Left ventricle myocardium inferior (tissue), 1 donor: ENCODE measurements at places on chromosomes 12 and 14.

DNA sequence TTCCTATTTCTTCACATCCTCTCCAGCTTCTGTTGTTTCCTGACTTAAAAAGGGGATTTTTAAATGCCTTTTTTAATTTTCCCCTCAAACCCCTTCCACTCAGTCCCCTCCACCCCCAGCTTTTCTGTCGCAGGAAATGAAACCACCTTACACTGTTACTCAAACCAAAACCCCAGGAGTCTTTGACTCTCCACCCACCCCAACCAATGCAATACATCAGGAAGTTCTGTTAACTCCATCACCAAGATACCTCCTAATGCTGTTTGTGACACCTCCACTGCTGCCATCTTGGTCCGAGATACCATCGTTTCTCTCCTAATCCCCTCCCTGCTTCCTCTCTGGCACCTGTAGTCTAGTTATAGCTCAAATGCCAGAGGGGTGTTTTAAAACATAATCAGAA, 25.4 kb upstream of the CPM start:
- no peak for DNase-seq

GRCh38 chr12:79848339-79848738, 86.6 kb downstream of the PPP1R12A start:
- DNase-seq: no peak

GRCh38 chr14:32623300-32624093, 294.4 kb downstream of the AKAP6 start:
- DNase-seq: no peak

GRCh38 chr12:71900091-71900490, 38.6 kb upstream of the TPH2 start:
- no peak for DNase-seq

DNA sequence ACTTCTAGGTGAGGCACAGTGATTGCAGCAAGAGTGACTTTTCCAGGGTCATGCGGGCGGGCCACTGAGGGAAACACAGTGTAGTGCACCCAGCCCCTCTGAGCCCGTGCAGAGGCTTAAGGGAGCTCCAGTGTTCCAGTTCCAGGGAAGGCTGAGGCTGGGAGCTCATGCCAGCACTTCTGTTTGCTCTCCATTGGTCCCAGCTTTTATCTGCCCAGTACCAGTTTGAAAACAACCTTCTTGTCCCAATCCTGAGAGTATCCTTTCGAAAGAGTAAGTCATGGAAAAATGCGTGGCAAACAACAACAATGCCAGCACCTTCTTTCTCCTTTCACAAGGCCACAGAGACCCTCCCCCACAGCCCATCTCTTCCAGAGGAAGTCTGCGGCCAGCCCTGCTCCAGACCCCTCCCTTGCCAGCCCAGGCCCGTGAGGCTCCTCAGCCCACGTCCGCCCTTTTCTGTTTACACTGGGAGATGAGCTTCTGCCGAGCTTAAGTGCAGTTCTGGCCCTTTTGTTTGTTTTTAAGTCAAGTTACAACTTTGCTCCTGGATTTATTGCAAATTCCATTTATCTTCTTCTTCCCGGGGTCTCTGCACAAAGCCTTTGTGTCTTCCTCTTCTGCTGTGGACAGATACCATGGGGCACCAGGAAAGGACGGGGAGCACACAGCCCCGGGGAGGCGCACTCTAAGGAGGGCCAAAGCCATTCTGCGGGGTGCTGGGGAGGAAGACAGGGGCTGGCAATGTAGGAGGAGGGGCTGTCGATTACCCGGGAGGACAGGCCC, 185.6 kb downstream of the ZFP36L1 start:
- DNase-seq: peak; percentile 39

DNA sequence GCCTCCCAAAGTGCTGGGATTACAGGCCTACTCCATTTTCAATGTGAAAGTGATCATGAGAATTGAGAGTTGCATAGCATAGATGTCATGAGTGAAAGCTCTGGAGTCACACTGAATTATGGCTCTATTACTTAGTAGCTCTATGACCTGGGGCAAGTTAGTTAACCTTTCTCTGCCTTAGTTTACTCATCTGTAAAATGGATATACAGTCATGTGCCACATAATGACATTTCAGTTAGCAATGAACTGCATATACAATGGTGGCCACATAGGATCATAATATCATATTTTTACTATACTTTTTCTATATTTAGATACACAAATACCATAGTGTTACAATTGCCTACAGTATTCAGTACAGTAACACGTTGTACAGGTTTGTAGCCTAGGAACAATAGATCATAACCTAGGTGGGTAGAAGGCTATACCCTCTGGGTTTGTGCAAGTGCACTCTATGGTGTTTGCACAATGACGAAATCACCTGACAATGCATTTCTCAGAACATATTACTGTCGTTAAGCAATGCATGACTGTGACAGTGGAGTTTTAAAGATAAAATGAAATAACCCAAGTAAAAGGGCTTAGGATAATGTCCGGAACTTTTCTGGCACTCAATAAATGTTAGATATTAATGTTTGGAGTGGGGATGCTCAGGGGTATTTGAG, 53.1 kb downstream of the ZFYVE26 start:
- DNase-seq: no peak

DNA sequence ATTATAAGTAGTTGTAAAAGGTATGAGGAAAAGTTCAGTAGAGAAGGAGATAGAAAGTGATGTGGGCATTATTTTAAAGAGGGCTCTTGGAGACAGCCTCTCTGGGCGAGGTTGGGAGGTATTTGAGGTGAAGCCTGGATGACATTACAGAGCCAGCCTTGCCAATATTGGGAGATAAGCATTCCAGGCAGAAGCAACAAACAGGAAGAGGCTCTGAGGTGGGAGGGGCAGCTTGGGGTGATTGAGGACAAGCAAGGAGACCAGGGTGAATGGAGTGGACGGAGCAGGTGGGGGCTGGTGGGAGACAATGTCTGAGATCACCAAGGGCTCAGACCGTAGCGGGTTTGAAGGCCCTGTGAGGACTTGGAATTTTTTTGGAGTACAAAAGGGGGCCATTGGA, 87.3 kb downstream of the DYRK2 start:
- no peak for DNase-seq

DNA sequence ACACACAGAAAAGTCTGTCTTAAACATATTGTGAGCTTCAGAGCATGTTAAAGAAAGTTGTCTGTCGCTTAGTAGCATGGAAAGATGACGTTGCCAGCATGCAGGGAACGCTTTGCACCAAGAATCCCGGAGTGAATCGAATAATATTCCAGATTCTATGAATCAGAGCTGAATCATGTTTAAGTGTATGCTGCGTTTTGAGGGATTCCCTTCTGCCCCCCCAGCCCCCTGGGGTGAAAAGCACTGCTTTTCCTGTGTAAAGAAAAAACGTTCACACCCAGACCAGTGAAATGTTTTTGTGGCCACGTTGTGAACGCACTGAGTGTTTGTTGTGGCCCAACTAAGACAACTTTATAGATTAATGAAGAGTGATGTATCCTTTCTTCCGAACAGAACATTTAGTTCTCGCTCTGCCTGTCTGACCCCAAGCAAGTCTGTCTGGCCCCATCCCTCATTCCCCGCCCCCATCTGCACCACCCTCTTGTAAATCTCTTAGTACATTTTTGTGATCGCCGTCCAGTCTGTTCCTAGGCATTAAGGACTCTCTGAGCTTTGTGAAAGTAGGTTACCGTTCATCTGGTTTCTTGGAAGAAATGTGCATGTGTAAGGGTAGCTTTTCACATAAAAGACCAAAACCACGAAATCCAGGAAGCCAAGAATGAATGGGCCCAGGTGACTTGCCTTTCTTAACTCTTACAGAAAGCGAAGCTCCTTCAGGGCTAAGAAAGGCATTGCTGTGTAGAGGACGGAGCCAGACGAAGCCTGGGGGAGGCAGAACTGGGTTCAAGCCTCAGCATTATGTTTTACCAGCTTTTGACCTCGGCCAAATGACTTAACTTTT, 103.0 kb downstream of the SAMD4A start:
- no peak for DNase-seq

DNA sequence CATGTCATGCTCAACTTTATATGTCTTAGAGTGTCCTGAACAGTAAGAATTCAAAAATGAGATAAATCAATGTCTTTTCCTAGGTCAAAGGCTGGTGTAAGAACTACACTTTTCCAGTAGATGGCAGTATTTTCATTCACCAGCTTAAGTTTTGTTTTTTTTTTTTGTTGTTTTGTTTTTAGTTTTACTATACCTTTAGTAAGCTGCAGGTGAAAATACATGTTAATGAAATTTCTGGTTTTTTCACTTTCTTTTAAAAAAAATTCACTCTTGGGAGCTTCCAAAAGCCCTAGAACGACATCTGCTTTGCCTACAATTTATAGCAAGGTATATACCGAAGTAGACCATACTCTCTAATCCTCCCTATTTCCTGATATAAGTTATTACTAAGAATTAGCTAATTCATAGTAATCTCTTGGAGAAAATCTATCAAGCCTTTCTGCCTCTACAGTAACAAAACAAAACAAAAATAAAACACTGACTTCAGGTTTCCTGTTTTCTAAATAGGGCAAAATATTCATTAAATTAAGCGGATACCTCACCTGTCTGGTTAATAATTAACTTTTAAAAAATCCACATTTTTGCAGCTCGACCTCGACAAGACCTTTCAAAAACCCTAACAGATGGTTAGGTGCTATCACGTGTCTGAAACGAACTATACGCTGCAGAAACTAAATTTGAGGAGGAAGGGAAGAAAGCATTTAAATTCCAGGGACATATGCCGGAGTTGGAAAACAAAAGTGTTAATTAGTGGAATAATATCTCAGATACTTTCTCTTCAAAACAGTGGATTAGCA, 2.7 kb upstream of the SAMD4A start:
- no peak for DNase-seq

DNA sequence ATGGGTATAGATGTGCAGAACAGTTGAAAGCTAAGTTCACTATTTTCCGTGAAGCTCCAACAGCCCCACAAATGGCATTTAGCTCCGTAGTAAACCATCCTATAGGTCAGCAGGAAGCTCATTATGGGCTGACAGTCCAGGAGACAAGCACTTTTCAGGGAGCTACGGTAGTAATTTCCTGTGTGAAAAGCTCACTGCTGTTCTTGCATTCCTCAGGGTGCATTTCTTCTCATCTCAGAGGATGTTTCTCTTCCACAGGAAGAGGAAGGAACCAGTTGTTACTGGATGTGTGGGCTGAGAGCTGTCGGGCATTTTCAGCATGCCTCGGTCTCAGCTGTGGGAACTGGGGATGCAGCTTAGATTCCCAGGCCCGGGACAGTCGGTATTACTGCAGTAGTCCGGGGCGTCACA, 72.8 kb downstream of the GALNT4 start:
- peak; percentile 25 for DNase-seq

DNA sequence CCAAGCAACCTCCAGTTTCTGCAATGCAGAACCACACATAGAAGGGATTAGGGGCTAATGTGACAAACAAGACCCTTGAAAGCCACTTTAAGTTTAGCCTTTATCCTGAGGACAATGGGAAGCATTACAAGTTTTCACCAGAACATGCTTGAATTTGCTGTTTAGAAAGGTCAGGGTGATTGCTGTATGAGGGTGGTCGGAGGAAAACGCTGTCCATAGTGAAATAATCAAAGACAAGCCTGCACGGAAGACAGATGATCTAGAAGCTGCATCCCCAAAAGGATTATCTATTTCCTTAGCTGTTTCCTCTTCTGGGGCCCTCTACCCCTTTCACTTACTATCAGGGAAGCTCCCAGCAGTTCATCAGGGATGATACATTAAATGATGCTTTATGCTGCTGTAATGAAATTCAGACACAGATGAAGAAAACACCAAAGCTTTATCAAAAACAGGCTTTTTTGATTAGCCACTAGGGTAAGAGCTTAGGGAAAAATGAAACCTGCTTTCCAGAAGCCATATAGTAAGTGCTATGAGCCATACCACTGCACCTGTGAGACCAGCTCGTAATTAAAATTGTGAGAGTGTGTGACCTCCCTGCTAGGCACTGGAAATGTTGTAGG, 6.5 kb downstream of the HAL start:
- DNase-seq: no peak

DNA sequence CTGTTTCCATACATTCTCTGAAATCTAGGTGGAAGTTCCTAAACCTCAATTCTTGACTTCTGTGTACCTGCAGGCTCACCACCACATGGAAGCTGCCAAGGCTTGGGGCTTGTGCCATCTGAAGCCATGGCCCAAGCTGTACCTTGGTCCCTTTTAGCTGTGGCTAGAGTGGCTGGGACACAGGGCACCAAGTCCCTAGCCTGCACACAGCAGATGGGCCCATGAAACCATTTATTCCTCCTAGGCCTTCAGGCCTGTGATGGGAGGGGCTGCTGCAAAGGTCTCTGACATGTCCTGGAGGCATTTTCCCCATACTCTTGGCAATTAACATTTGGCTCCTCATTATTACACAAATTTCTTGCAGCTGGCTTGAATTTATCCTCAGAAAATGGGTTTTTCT, 40.0 kb upstream of the COCH start:
- DNase-seq: no peak

DNA sequence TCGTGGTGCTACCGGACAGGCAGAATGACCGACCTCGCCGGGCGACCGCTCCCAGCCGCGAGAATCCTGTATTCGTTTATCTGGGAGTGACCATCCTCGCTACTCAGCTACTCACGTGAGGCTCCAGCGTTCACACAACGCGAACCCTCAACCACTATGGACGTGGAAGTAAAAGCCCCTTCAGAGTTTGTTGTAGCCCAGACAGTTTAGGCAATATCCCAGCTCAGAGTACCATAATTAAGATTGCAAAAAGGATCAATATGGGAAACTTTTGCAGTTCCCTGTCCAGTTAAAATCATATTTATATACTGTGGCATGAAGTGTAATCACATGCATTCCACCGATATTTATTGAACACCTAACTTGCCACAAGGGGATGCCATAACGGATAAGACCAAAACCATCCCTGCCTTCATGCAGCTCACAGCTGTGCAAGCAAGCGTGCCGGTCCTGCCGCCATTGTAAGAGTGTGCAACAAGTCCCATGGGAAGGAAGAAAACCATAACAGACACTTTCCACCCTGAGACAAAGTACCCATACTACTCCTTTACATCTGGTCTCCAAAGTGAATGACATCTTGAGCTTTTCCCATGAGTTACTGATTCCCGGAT, 938 bp upstream of the MAX start:
- no peak for DNase-seq

GRCh38 chr12:65168681-65169319, 583 bp upstream of the LEMD3 start:
- DNase-seq: no peak

- DNase-seq: no peak
Measured at GRCh38 chr12:131940141-131940547, 9.6 kb upstream of the EP400 start.

DNA sequence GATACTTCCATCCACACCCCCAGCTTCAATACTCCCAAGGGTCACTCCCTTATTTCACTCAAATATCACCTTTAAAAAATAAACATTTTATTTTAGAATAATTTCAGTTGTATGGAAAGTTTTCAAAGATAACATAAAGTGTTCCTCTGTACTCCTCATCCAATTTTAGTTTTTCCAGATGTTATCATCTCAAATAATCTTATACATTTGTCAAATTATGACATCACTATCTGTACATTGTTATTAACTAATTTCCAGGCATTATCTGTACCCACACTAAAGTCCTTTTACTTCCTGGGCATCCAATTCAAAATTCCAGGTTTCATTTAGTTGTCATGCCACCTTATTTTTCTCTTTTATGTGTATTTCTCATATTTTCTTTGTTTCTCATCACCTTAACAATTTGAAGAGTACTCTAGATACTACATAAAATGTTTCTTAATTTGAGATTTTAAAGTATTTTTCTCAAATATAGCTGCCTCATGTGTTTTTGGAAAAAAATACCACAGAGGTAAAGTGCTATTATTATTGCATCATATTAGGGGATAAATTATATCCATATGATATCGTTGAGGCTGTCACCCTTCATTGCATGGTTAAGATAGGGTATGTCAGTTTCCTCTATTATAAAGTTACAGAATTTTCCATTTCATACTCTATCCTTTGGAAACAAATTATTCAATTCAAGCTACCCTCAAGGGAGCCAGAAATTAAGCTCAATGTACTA, 571.0 kb downstream of the SLC6A15 start:
- no peak for DNase-seq
